Urothelium cell line (cell line): ENCODE measurements at places on chromosomes 13 and 19.

DNA sequence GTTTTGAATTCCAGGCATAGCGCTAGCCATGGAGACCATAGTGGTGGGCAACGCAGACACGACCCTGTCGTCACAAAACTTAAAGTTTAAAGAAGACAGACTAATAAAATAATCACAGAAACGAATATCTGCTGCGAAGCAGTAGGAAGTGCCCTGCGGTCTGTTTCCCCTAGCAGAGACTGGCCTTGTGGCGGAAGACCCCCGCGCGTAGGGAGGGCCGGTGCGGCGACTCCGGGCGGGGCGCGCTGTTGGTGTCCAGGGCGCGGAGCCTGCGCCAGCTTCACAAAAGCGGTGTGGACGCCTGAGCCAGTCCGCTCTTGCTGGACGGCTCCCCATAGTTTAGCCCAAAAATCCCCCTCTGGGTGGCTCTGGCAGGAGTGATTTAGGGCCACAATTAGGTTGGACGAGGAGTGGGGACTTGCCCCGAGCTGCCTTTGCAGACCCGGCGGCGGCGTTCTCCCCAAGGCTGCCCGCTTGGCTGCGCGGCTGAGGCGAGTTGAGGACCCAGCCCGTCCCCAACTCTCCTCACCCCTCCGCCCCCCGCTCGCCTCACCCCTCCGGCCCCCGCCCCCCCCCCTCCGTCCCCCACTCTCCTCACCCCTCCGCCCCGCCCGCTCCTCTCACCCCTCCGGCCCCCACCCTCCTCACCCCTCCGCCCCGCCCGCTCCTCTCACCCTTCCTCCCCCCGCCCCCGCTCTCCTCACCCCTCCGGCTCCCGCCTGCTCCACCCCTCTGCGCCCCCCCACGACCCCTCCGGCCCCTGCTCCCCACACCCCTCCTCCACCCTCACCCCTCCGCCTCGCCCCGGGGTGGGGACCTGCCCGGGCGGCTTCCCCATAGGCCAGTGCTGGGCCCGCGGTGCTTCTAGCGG, 14.2 kb upstream of the LATS2 start:
- DNase-seq = no peak

GRCh38 chr13:103164251-103164650, 98.0 kb upstream of the SLC10A2 start:
- no peak for DNase-seq

GRCh38 chr13:45196622-45197021, 4.2 kb downstream of the KCTD4 start:
- DNase-seq = no peak

DNA sequence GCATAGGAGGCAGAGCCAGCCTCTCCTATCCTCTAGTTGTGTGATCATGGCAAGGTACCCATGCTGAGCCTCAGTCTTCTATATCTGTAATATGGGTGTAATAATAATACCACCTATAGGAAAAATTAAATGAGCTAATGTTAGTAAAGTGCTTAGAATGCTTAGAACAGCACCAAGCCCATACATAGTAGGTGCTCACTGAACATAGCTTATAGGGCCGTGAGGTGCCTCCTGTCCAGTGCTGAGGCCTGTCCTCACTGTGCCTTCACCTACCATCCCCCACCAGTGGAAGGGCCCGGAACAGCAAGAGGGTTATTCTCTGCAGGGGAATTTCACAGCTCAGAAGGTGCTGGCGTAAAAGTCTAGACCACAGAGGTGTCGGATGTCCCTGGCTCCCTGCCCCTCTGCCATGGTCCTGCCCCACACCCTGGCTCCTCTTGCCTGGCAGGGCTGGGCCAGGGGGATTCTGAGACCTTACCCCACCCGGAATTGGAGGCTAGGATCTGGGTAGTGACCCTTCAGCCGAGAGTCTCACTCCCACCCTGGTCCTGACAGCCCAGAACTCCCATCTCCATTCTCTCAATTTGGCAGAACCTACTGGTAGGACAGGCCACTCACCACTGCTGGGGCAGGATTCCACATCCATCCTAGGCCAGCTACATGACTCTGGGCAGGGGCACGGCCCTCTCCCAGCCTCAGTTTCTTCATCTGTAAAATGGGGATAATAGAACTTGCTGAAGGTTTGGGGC, 2.2 kb upstream of the SCN1B start:
- DNase-seq = no peak

- DNase-seq = no peak
These were observed 441 bp downstream of the INAFM1 start for GRCh38 chr19:47274891-47275761.

- no peak for DNase-seq
These were observed 63.5 kb upstream of the HMGB1 start for GRCh38 chr13:30529085-30529834.

DNA sequence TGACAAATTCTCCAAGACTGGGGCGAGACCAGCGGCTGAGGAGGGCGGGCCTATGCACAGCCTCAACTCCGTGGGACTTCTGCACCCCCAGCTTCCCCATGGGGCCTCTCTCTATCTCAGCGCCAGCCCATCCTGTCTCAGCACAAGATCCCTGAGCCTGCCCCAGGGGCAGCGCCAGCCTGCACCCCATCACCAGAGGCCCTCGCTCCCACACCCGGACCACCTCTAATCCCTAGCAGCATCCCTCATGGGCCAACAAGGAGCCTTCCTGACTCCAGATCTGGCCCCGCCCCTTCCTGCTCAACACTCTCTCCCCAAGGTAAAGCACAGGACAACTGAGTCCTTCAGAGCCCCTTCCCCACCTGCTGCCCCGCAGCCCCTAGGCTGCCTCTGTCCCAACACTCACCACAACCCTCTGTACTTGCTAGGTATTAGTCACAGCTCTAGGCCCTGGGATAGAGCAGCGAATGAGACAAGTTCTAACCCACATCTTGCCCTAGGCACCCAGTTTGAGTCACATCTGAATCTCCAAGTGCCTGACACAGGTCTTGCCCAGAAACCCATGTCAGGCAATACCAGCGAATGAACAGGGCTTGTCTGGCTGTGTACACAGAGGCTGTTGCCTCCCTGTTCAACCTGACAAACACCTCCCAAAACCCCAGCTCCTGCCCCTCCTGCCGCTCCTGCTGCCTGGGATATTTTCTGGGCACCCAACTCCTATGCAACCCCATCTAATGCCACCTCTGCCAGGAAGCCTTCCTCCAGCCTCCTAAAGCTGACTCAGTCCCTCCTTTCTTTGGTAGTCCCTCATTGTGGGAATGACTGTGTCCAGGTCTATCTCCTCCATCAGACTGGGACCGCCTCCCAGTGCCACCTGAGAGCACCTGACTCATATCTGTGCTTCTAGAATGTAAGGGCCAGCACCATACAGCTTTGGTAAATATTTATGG, 18.6 kb downstream of the GRIK5 start:
- no peak for DNase-seq
